ENCODE measurements at places on chromosomes 13 and 19. TPM values are rescaled to one million over a fixed set of nuclear protein-coding genes. Genes with fewer than 3 reads are reported as not detected.
A peak's percentile ranks its signal among the peaks of the same experiment; 100 is the strongest.

DNA sequence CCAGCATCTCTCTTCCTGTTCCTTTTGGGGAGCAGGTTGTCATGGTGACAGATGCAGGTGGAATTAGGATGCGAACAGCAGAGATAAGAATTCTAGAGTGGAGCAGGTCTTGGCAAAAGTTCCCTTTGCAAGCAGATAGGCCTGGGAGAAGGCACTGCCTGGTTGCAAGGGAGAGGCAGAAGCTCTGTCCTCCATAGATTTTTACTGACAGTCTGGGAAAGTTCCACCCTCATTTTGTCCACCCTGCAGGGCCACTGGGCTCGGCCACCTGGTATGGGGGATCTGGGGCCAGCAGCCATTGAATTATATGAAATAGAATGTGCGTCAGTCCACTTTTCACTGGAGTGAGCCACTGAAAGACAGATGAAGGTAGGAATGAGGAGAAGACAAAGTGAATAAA lies 141.7 kb downstream of the IER2 start:
- no peak for DNase-seq

GRCh38 chr19:43286786-43287185 lies 17.5 kb upstream of the PSG9 start:
- DNase-seq: no peak

DNA sequence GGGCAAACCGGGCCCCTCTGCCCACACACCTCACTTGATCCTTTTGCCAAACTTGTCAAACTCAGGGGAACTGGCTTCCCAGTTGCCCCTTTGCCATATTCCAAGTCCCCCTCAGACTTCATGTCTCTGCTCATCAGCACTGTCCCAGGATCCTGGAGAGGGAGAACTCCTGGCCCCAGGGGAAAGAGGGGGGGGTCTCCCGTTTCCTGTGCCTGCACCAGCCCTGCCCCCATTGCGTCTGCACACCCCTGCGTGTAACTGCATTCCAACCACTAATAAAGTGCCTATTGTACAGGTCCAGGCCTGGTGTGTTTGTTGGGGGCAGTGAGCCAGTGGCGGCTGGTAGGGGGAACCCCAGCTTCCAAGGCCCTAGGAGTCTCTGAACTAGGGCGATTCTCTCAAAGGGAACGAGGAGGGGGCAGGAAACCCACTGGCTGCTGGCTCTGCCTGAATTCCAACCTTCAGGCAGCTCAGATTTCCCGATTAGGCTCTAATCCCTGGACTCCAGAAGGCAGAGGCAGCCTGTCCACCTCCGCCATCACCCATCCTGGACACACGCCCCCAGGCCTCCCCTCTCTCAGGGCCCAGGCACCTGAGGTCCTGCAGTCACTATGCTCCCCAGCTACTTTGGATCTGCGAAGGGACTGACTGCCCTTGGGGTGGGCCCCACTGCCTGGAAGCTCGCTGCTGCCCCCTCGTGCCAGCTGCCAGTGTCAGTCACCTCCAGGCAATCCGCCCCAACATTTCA lies 9.7 kb upstream of the ILF3 start:
- DNase-seq: no peak

DNA sequence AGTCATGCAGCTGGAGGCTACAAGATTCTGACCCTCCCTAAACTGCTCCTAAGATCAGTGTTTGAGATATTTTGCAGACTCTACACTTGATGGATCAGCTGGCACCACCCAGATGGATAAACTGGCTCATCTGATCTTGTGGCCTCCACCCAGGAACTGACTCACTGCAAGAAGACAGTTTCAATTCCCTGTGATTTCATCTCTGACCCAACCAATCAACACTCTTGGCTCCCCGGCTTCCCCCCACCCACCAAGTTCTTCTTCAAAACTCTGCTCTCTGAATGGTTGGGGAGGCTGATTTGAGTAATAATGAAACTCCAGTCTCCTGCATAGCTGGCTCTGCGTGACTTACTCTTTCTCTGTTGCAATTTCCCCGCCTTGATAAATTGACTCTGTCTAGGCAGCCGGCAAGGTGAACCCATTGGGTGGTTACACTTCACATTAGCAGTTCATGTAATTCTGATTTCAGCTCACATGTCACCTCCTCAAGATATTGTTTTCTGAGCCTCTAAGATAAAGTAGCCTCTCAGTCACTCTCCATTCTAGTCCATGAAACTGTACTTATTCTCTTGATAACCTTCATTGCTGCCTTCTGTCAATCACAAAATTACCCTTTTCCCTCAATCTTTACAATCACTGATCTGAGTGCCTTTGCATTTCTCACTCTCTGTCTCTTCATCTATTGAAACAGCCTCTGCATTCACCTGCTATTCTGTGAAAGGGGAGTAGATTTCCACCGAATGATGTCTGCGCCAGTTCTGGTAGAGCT lies 9.9 kb upstream of the FPR3 start:
- peak; percentile 93 for DNase-seq

ZNF420 gene
- 2.6 TPM for polyA plus RNA-seq

Data from keratinocyte (primary cell).